ENCODE measurements at places on chromosomes 1 and 21. TPM values are rescaled to one million over a fixed set of nuclear protein-coding genes. Genes with fewer than 3 reads are reported as not detected.

Gene PODN
- polyA plus RNA-seq = 8.9 TPM

Gene RXFP4
- not detected for polyA plus RNA-seq

Gene RUNX3
- polyA plus RNA-seq = 0.08 TPM

Gene OR2L13
- polyA plus RNA-seq = 5.8 TPM

Gene CATSPERE
- 1.0 TPM for polyA plus RNA-seq

Gene ASCL5
- polyA plus RNA-seq = 1.3 TPM

Gene LIN28A
- not detected for polyA plus RNA-seq

Gene MPZ
- polyA plus RNA-seq = 79.0 TPM
